HFF-Myc (cell line): ENCODE measurements at places on chromosomes 3 and 15.

DNA sequence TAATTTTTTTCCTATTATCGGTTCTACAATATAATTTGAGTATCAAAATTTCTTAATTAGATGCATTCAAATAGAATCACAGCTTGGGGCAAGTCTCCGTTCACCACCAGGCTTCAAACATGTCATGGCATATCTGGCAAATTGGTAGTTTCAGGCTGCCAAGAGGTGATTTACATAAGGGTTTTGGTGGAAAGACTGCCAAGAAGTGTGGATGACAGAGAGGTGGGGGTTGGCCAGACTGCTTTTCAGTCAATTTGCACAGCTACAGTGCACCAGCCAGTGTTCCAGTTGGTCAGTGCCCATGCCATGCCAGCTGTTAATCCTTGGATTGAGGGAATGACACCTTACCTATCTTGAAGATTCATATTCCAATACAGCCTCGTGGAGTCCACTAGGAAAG is 8.4 kb upstream of the GSK3B start:
- DNase-seq: no peak

- DNase-seq: no peak
Observed at GRCh38 chr15:70185251-70185711, 87.6 kb upstream of the TLE3 start.

DNA sequence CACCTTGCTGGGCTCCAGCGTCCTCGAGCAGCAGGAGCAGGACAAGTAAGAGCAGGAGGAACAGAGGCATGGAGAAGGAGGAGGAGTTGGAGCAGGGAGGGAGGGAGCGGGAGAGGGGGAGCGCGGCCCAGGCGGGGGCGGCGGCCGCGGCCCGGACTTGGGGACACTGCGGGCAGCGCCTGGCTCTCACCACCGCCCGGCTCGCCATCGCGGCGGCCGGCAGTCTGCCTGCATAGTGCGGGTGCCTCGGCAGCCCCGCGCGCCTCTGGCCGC is 440 bp downstream of the DCBLD2 start:
- no peak for DNase-seq

DNA sequence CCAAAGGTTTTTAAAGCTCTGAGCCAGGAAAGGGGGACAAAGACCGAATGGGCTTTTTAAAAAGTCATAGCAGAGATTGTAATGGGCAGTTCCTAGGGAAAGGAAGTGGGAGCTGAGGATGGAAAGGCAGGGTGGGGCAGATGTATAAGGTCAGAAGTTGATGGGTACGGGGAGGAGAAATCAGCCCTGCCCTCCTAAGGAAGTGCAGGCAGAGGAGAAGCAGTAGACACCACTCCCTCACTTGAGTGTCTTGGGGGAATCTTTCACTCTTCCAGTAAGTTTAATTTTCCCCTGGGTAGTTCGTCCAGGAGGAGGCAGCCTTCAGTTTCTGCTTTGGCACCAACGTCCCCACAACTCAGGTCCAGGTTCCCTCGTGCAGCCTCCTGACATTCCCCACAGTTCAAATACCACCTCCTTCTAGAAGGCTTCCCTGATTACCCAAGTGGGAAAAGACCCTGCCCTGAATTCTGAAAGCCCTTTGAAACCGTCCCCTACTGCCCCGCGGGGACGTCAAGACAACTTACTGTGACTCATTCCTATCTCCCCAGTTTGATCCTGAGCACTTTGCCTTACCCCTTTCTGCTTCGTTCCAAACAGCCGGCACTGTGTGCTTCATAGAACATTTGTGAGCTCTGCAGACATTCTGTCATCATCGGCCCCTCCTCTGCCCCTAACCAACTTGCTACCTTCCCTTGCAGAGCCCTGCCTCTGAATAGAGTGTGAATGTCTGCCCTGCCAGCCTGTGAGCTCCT is 14.3 kb upstream of the SRP14 start:
- DNase-seq: no peak

DNA sequence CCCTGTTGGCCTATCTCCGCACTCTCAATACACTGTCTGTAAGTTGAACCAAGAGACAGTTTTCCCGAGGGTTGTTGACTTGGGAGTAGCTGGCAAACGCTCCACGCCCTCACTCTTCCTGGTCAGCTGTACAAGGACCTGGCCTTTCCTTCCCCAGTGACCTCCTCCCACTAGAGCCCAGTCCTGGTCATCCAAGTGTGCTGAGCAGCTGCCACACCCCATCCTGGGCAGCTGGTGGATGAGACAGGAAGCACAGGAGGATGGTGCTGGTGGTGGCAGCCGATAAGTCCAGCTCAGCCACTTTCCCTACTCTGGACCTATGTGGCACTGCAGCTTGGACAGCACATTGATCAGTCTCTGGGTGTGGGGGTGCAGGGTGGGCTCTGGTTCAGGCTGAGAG is 19.8 kb downstream of the PFKFB4 start:
- DNase-seq: no peak

DNA sequence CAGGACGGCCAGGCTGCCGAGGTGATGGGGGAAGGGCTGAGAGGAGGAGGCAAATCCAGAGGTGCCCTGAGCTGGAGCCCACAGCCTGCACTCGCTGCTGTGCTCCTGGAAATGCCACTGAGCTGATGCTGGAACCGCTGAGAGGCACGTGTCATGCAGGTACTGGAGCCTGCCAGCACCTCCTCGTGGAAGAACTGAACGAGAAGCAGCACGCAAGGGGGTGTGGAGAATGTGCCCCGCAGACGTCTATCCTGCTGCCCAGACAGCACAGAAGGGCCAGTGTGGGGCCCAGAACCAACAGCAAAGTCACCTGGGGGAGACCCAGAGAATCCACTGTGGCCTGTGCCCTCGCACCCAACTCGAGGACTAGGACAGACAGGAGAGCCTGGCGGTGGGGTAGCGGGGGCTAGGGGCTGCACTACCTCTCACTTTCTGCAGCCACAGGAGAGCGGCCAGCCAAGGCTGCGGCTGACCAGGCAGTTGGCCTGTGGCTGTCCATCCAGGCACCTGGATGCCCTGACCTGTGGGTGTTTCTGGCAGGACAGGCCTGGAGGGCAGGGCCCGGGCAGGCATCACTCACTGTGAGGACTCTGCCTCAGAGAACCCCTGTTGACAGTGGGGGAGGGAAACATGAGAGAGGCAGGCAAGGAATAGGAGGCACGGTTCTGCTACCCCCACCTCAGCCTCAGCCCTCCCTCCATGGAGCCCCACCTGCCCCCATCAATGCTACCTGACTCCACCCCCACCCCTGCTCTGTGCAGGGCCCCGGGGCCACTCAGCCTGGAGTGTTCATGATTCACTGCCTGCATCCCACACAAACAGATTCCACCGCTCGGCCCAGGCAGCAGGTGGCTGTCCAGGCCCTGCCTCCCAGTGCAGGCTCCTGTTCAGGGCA is 213.1 kb downstream of the TBC1D2B start:
- DNase-seq: no peak

GRCh38 chr15:92904722-92905571 is 4.8 kb downstream of the CHD2 start:
- no peak for DNase-seq

DNA sequence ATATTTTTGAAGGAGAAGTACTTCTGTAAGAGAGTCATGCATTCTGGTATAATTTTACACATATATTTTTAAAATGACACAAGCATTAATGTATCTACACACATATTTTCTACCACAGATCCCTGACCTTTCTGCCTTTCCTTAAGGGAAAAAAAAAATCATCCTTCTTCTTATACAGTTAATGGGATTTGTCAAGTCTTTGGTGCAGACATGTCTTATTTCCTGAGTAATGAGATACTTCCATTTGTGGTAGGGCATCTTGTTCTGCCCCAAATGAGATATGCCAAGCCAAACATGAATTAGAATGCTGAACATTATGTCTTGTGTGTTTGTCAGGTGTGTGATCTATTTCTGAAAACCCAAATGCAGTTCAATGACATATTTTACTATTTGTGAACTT is 329.9 kb downstream of the RBMS3 start:
- no peak for DNase-seq

- DNase-seq: peak; percentile 36
Observed at GRCh38 chr15:47717036-47717612, at the start of gene SEMA6D. SEMA6D (plus strand) TSS chr15:47717505; CDS start chr15:47759799, 42,294 bp downstream.

DNA sequence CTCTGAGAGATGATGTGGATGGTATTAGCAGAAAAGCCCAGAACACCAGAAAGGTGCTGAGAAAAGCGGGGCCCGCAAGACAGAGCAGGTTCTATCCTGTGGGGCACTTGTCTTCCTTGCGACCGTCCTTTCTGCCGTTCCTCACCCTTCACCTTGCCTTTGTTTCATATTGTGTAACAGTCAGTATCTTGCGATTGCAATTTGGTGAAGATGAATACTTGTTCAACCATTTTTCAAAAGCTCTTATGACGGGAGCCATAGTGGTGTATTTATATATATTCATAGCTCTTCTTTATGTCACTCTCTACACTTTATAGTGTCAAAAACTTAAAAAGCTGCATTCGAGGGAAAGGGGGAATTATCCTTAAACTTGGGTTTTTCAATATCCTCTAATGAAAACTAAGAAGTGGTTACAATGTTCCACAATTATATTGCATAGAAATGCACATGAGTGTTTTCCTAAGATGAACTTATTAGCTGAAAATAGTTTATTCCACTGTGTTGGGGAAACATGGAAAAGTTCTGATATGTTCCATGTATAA is 797 bp downstream of the MAP3K13 start:
- DNase-seq: no peak
